Stimulated activated CD4-positive, alpha-beta T cell treated with anti-CD3 and anti-CD28 coated beads, Interleukin-15, amount 100 ng/mL, for 1 hour (primary cell): ENCODE measurements at places on chromosomes 2 and 18.

GRCh38 chr2:1791685-1792435 is 47.5 kb upstream of the PXDN start:
- no peak for DNase-seq

DNA sequence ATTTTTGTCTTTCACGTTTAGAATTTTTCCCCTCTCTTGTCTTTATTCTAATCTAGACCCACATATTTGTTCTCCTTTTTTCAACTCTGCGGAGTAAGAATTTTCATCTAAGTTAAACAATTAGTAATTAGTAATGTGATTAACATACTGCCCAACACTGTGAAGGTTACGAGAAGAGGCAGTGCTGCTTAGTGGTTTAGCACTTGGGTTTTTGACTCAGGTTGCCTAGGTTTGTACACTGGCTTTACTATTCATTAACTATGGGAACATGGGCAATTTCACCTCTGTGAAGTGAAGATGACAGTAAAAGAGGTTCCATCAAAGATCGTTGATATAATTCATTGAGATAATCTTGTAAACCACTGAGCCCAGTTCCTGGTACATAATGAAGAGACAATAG is 82.2 kb upstream of the PNPT1 start:
- no peak for DNase-seq

DNA sequence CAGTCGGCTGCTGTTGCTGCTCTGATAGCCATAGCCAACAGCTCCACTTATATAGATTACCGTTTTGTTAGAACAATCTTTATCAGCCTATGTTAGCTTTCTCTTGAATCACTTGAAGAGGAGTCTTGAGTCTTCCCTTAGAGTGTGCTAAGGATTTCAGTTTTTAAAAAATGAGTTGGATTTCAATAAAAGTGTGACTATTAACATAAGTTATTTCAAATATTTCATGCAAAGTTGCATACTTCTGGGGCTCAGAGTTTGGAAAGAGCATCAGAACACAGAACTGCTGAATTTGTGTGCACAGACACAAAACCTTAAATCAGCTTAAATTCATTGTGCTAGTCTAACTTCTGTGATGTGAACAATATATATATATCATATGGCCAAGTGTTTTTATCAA is 174.7 kb downstream of the MTX2 start:
- no peak for DNase-seq

DNA sequence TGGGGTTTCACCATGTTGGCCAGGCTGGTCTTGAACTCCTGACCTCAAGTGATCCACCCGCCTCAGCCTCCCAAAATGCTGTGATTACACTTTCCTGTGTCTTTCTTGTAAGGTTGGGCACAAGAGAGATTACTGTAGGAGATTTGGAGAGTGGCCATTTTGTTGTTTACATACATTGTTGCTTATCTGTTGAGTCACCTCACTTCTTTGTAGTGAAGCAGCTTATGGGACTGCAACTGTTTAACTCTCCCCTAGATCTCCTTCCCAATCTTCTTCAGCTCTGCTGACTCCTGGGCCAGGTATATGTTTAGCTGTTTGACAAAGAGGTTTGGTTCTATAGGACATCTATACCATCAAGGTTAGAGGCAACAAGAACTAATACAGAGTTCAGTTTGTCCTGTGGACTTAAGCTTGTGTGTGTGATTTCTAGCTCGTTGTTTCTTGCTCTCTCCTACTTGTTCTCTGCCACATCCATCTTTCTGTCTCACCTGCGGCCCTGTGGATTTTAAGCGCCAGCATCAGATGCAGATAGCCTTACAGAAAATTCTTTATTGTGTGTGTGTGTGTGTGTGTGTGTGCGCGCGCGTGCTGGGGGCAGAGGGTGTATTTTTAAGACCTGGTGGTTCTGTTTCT is 95.4 kb downstream of the HAUS1 start:
- no peak for DNase-seq

- DNase-seq: no peak
These were observed 119.6 kb downstream of the SLC8A1 start for GRCh38 chr2:40332191-40332826.

DNA sequence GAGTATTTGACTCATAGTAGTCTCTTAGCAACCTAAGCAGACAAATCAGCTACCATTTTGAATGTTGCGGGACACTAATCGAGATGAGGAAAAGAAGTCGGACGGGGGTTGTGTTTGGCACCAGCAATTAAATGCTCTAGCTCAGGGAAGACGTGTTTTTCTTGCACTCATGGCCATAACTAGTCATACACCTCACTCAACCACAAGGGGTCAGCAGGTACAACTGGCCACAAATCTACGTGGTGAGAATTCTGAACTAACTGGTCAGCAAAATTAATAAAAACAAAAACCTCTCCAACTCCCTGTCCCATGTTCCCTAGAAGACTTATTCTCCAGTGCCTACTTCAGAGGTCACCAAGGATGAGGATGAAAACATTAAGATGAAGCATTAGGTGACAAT is 1467.8 kb downstream of the DPP10 start:
- DNase-seq: no peak

- DNase-seq: no peak
These were observed 396.4 kb upstream of the TNP1 start for GRCh38 chr2:217256251-217256650.

DNA sequence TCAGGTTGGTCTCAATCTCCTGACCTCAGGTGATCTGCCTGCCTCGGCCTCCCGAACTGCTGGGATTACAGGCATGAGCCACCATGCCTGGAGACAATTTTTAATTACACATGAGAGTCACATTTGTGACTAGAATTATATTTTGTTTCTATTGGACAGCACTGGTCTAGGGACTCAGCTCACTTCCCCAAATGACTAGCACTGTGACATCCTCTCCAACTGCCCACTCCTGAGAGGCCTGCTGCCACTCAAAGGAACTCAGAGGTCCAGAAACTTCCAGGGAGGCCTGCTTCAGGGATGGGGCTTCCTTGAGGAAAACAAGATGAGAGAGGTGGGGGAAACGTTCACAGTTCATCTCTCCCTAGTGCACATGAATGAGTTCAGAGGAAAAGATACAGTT is 29.5 kb downstream of the TMEM163 start:
- DNase-seq: no peak

- DNase-seq: no peak
These were observed 10.8 kb downstream of the NDUFA10 start for GRCh38 chr2:240014327-240014726.

- no peak for DNase-seq
These were observed 558.2 kb upstream of the PKDCC start for GRCh38 chr2:41489638-41490037.

- DNase-seq: no peak
These were observed 150.3 kb upstream of the MMADHC start for GRCh38 chr2:149737896-149738295.

- DNase-seq: no peak
These were observed 176.1 kb upstream of the ZFP36L2 start for GRCh38 chr2:43402452-43402937.

DNA sequence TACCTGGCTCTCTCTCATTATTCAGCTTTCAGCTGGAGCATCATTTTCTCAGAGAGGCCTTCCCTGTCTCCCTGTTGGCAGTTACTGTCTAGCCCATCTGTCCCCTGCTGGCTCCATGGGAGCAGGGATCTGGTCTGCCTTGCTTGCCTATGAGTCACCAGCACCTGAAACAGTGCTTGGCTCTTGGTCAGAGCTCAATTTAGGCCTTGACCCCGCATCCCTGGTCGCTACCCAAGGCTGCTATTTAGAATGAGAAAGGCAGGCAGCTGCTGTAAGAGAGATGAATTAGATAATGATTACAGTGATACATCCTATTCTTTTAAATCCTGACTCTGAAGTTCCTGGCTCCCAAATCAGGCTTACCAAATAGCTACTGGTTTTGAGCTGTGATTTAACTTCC is 32.9 kb downstream of the KCNE4 start:
- DNase-seq: no peak
